ENCODE measurements at places on chromosomes 6 and 20. TPM values are rescaled to one million over a fixed set of nuclear protein-coding genes. Genes with fewer than 3 reads are reported as not detected.
A peak's percentile ranks its signal among the peaks of the same experiment; 100 is the strongest.

The DYNLT2 gene
- total RNA-seq: 3.1 TPM

The KHDC1 gene
- total RNA-seq: not detected

The OR12D1 gene
- not detected for total RNA-seq

DNA sequence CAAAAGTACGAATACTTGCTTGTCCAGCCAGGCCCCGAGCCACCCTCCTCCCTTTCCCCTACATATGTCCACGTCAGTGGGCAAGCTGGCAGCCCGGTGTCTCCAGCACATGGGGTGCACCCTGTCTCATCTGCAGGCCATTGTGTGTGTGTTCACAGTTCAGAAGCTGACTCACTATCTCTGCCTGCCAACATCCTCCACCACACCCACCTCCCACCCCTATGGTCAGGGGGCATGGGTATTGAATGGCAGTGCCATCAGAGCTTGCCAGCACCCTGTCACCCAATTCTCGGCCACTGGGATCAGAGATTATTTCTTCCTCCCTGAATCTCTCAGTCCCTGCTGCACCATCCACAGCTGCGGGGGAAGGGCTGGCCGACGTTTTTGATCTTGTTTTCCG is 195.7 kb downstream of the FARS2 start:
- peaks cover 26% of the 10 kb centered on the region for H3K4me1 ChIP-seq
- H3K27me3 ChIP-seq: no peaks in the 10 kb centered on the region
- peak overlapping the region; percentile 79 for H3K27ac ChIP-seq
- no peak for DNase-seq

The SLC2A10 gene
- total RNA-seq: 8.1 TPM

The FOXS1 gene
- not detected for total RNA-seq

The BPIFB2 gene
- not detected for total RNA-seq

The MATN4 gene
- total RNA-seq: 1.5 TPM

DNA sequence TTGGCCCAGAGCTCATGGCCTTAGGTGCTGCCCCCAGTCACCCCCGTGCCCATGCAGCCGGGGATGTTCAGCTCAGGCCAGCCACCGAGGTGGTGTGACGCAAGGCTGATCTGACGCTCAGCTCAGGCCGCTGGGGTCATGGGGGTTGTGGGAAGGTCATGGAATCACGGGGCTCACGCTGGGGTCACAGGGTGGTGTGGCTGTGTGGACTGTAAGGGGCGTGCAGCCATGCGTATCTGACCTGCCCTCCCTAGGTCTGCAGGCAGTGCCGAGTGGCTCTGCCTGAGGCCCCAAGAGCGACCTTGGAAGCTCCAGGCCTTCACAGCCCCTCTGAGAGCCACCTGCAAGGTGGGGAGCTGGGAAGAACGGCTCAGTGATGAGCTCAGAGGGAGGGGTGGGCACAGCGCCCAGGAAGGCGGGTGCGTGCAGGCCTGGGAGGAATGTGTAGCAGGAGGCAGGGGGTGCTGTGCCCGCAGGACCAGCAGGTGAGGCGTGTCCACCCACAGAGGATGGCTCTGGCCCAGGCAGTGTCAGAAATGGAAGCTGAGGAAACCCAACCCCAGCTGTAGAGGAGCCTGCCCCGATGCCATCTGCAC is 27.8 kb downstream of the CHRNA4 start:
- H3K36me3 ChIP-seq: no peaks in the 10 kb centered on the region
- H3K4me1 ChIP-seq: peaks cover 15% of the 10 kb centered on the region
- DNase-seq: no peak
- H3K27me3 ChIP-seq: peaks cover 73% of the 10 kb centered on the region

DNA sequence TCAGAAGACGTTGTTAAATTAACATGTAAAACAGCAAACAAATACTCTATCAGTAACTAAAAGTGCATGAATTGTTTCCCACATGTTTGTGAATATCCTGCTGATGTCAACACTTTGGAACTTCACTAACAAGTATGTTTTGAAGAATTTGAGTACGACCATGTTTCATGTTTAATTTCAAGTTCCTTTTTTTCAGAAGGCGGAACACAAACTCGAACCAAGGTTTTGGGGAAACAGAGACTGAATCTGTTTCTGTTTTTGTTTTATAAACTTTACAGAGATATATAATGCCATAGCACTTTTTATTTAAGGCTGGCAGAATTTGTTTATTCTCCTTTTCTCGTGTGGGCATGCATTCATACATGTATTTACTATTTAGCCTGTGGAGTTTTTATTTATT is 509.3 kb upstream of the CITED2 start:
- H3K4me1 ChIP-seq: no peaks in the 10 kb centered on the region
- no peaks in the 10 kb centered on the region for H3K27me3 ChIP-seq
- H3K36me3 ChIP-seq: no peaks in the 10 kb centered on the region
- no peak overlapping the region for H3K27ac ChIP-seq
- DNase-seq: no peak

- H3K4me1 ChIP-seq: no peaks in the 10 kb centered on the region
- H3K4me3 ChIP-seq: no peak overlapping the region
- H3K27ac ChIP-seq: no peak overlapping the region
- no peaks in the 10 kb centered on the region for H3K27me3 ChIP-seq
- no peaks in the 10 kb centered on the region for H3K36me3 ChIP-seq
These were observed 59.4 kb upstream of the SCP2D1 start for GRCh38 chr20:18754030-18754652.

The MLIP gene
- total RNA-seq: 16.7 TPM

GRCh38 chr20:63542696-63543095 is 4.9 kb downstream of the SRMS start:
- DNase-seq: no peak
- peaks cover 18% of the 10 kb centered on the region for H3K27me3 ChIP-seq
- no peak overlapping the region for H3K27ac ChIP-seq
- H3K4me3 ChIP-seq: no peak overlapping the region
- H3K36me3 ChIP-seq: no peaks in the 10 kb centered on the region

GRCh38 chr6:130927305-130927704 is 100.1 kb downstream of the SMLR1 start:
- H3K27me3 ChIP-seq: no peaks in the 10 kb centered on the region
- H3K27ac ChIP-seq: no peak overlapping the region
- DNase-seq: no peak
- H3K36me3 ChIP-seq: no peaks in the 10 kb centered on the region
- H3K4me3 ChIP-seq: no peak overlapping the region

DNA sequence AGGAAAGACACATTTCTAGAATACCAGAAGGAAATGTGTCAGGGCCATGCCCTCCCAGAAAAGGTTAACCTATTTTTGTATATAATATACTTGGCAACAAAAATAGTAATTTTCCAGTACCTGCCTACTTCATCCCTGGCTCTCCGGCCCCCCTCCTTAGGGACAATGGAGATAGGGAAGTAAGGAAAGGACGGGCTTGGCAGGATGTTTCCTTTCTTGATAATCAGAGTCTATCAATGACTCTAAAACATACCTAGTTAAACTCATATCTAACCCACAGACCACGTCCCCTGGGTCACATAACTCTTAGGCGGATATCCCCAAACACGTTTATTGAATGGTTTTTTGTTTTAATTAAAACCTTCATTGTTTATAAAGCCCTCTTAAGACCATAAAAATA is 11.8 kb downstream of the UQCC2 start:
- DNase-seq: peak; percentile 64
- H3K27ac ChIP-seq: peak overlapping the region; percentile 7

DNA sequence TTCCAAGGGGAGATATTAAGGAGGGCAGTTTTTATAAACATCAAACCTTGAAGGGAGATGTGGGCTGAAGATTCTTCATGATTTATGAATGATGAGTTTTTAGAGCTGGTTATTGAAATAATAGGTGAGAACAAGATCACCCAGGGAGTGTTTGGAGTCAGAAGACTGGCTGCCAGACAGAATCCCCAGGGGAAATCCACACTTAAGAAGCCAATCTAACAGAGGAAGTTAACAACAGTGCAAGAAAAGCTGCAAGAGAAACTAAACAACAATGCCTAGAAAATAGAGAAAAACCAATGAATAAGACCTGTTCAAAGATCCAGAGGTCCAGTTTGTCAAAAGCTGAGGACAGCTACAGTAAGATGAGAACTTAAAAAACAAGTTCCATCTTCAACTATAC is 167.9 kb upstream of the MAN1A1 start:
- no peak for DNase-seq
- no peaks in the 10 kb centered on the region for H3K27me3 ChIP-seq
- H3K4me3 ChIP-seq: no peak overlapping the region

DNA sequence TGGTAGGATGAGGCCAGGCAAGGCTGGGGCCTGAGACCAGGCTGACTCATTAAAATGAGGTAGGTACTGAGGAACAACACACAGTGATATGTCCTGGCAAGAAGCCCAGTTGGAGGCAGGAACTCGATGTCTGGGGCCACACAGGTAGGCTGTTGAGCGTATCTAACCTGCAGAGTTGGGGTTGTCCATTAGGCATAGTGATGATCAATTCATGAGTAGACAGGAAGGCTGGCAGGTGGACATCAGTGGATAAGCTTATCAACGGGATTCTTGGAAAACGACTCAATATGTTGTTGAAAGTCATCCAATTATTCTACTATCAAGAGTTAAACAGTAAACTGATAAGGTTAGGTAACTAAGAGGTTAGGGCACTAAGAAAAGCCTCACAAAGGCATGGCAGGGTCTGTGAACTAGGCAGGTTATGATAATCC is 193.2 kb upstream of the COL21A1 start:
- H3K27me3 ChIP-seq: no peaks in the 10 kb centered on the region
- H3K27ac ChIP-seq: no peak overlapping the region
- H3K4me1 ChIP-seq: no peaks in the 10 kb centered on the region

The C20orf144 gene
- not detected for total RNA-seq

DNA sequence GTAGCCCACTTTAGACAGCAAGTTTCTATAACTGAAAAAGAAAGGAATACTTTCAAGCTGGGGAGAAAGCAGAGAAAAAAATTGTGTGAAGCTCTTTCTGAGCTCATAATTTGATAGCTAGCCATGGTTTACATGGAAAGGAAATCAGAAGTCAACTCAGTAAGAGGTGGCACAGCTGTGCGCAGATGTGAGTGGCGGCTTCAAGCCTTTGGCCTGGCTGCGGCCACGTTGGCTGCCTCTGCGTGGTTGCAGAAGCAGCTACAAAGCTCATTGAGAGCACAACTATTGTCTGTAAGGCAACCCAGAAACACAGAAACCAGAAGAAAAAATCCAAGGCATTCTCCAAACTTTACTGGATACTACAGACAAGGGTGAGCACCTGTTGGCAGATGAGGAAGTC is 136.9 kb downstream of the SASH1 start:
- no peaks in the 10 kb centered on the region for H3K27me3 ChIP-seq
- no peaks in the 10 kb centered on the region for H3K4me1 ChIP-seq
- H3K4me3 ChIP-seq: no peak overlapping the region
- H3K27ac ChIP-seq: no peak overlapping the region
- H3K36me3 ChIP-seq: peaks cover 35% of the 10 kb centered on the region

GRCh38 chr6:118403036-118403435 is 145.1 kb upstream of the PLN start:
- no peaks in the 10 kb centered on the region for H3K36me3 ChIP-seq
- H3K27me3 ChIP-seq: no peaks in the 10 kb centered on the region
- H3K4me1 ChIP-seq: no peaks in the 10 kb centered on the region
- no peak overlapping the region for H3K4me3 ChIP-seq
- no peak for DNase-seq

GRCh38 chr20:62393830-62394229 is 6.9 kb downstream of the RPS21 start:
- H3K4me3 ChIP-seq: no peak overlapping the region
- H3K36me3 ChIP-seq: peaks cover 38% of the 10 kb centered on the region
- no peaks in the 10 kb centered on the region for H3K27me3 ChIP-seq
- H3K4me1 ChIP-seq: no peaks in the 10 kb centered on the region

The ADGB gene
- 3.6 TPM for total RNA-seq

The RRAGD gene
- 13.7 TPM for total RNA-seq

DNA sequence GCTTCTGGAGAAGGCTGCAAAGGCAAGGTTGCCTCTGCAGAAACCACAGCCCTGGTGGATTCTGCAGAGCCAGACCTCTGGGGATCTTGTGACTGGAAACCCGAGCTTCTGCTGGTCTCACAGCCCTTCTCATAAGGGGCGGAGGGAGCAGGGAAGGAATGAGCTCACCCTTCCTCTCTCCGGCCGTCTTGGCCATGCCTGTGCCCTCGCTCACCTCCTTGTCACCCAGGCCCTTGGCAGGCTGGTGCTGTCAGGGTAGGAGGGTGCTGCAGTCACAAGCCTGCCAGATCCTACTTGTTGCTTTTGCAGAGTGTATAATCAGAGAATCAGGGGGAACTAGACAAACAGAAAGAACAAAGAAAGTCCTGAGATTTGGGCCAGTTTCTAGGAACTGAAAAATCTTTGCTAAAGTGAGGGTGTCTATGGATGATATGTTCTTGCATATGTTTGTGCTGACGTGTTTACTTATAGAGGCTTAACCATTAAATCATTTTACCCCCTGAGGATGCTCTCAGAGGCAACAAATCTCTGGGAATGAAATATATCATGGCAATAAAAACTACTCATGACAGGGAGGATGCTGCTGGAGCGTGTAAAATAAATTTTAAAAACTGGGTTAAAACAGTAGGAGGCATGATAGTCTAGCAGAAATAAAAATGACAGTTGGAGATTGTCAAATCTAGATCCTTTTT is 244.9 kb upstream of the SOX4 start:
- H3K4me3 ChIP-seq: no peak overlapping the region
- no peaks in the 10 kb centered on the region for H3K27me3 ChIP-seq
- H3K27ac ChIP-seq: no peak overlapping the region
- H3K4me1 ChIP-seq: no peaks in the 10 kb centered on the region
- H3K36me3 ChIP-seq: no peaks in the 10 kb centered on the region
- no peak for DNase-seq

The RING1 gene
- total RNA-seq: 12.8 TPM

The RBPJL gene
- total RNA-seq: not detected

- H3K27me3 ChIP-seq: no peaks in the 10 kb centered on the region
- H3K27ac ChIP-seq: no peak overlapping the region
- no peaks in the 10 kb centered on the region for H3K4me1 ChIP-seq
- no peak overlapping the region for H3K4me3 ChIP-seq
- H3K36me3 ChIP-seq: no peaks in the 10 kb centered on the region
These were observed 47.2 kb upstream of the MBOAT1 start for GRCh38 chr6:20259316-20260049.

The ARMC2 gene
- total RNA-seq: 9.5 TPM

- H3K4me3 ChIP-seq: no peak overlapping the region
- no peak for DNase-seq
- H3K27me3 ChIP-seq: no peaks in the 10 kb centered on the region
- H3K4me1 ChIP-seq: no peaks in the 10 kb centered on the region
- no peak overlapping the region for H3K27ac ChIP-seq
These were observed 9.0 kb upstream of the PRDM1 start for GRCh38 chr6:106077170-106077569.

The KAT14 gene
- total RNA-seq: 19.6 TPM

All from suprapubic skin (tissue), 4 donors.